ENCODE measurements at places on chromosomes 5 and 9.

DNA sequence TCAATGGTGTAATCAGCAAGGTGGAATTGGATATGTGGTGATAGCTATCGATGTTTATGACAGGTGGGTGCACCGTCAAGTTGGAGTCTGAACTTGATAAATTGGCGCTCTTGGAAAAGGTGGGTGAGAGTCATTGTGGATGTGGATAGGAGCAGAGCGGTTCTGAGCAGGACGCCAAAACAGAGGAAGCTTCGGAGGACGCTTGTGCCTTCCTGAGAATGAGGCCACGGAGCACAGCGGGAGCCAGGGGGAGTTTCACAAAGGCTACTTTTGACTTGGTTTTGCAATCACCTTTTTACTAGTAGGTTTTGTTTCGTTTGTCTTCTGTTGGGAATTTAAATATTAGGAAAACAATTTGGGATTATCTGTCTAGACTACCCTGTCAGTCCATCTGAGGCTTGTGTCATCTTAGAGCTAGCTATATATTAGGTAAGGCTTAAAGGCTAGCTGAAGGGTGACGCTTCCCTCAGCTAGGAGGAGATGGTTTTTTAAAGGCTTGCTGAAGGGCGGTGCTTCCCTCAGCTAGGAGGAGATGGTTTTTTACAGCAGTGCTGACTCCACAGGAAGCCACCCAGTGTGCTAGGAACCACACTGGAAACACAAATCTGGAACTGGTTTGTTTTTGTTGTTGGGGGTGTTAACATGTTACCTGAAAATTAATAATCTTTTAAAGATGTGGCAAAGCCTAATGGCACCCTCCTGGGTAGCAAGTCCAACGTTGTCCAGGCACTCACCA lies 142.4 kb upstream of the IRX4 start:
- no peak for DNase-seq

GRCh38 chr5:52743529-52743928 lies 44.2 kb upstream of the ITGA1 start:
- DNase-seq, result no peak

DNA sequence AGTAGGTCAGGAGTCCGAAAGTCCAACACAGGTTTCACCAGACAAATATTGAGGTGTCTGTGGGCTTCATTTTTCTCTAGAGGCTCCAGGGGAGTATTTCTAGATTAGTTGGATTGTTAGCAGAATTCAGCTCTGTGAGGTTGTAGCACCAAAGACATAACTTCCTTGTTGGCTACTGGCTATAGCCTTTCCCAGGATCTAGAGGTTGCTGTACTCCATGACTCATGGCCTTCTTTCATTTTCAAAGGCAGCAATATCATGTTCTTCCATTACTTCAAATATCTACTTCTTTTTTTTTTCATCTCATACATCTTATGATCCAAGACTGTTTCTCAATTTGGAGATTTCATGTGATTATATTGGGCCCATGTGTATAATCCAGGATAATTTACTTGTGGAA lies 404.0 kb upstream of the FAM174A start:
- no peak for DNase-seq

GRCh38 chr5:78419396-78419795 lies 59.0 kb downstream of the SCAMP1 start:
- DNase-seq, result no peak

DNA sequence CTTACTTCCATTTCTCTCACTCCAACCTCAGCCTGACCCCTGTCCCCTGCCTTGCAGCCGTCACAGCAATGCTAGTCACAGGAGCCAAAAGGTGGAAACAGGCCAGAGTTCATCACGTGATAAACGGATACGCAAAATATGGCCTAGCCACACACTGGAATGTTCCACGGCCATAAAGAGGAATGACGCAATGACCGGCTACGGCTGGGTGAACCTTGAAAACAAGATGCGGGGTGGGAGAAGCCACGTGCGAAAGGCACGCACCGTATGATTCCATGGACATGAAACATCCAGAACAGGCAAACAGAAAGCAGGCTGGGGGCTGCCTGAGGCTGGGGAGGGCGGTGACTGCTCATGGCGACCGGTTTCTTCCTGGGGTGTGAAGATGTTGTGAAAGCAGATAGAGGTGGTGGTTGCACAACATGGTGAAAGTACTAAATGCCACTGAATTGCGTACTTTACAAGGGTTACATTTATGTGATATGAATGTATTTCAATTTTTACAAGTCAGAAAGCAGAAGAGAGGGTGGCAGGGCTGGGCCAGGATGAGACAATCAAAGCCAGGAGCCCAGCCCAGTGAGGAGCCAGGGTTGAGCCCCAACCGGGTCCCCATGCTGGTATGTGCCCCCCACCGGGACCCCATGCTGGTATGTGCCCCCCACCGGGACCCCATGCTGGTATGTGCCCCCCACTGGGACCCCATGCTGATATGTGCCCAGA lies 117.8 kb upstream of the SARDH start:
- no peak for DNase-seq

GRCh38 chr5:170105642-170106611 lies at the start of gene FOXI1:
Gene FOXI1 (plus strand): TSS chr5:170105897. CDS start chr5:170105958, 61 bp downstream.
- DNase-seq, result no peak

Measured in GM23248 (cell line).